Right cardiac atrium (tissue), 5 donors: ENCODE measurements at places on chromosomes 4 and X. TPM values are rescaled to one million over a fixed set of nuclear protein-coding genes. Genes with fewer than 3 reads are reported as not detected.

- no peak for DNase-seq
Observed at GRCh38 chrX:38293741-38294140, 33.6 kb downstream of the RPGR start.

DNA sequence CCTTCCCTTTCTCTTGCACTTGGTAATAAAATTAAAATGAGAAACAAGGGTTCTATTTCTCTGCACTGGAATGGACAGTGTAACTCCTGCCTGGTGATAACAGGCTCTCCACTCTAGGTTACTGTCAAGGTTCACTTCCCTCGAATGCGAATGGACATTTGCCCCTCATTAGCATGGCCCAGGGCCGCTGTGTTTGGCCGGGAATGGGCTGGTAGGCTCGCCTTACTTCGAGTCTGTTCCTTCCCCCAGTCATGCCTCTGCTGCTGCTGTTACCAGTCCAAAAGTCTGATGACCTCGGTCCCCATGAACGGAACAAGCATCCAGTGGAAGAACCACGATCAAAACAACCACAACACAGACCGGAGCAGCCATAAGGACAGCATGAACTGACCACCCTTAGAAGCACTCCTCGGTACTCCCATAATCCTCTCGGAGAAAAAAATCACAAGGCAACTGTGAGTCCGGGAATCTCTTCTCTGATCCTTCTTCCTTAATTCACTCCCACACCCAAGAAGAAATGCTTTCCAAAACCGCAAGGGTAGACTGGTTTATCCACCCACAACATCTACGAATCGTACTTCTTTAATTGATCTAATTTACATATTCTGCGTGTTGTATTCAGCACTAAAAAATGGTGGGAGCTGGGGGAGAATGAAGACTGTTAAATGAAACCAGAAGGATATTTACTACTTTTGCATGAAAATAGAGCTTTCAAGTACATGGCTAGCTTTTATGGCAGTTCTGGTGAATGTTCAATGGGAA is 61.5 kb downstream of the EDNRA start:
- DNase-seq: no peak

DNA sequence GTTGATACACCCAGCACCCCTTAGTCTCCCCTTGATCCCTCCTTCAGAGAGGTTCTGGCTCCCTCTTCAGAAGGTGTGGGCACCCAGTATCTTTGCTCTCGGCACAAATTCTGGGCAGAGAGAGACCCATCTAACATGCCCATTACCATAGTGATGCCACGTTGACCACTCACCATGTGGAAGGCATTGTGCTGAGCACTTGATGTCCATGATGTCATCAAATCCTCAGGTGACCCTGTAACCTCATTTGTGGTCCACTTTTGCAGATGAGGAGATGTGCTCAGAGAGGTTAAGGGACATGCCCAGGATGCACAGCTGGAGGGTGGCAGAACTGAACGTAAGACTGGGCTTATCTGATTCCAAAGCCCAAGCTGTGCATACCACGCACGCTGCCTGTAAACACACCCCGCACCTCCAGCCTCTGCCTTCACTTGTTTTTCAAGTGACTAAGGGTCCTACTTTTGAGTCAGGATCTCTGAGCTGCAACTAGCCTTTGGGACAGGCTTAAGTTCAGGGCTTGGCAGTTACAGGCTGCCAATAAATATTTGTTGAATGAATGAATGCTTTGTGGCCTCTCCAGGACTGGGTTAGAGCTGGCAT is 55.2 kb downstream of the HTRA3 start:
- DNase-seq: no peak

Gene HSFX4
- polyA plus RNA-seq: not detected

DNA sequence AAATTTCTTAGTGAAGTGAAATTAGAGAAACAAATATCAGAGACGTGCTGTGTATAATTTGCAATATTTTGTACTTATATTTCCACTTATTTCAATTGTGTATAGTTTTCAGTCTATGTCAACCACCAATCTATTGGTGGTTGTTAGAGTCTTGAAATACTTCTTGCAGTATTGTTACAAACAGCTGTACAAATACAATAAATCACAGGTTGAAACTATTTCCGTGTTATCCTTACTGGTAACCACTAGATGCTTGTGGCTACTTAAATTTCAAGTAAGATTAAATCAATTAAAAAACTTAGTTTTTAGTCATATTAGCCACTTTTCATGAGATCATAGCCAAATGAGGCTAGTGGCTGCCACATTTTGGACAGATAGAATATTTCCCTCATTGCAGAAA is 520.5 kb downstream of the GBA3 start:
- no peak for DNase-seq

Gene SERTM2
- polyA plus RNA-seq: not detected

GRCh38 chr4:75714704-75715103 is 9.7 kb upstream of the USO1 start:
- DNase-seq: no peak

GRCh38 chr4:4841156-4841555 is 18.3 kb upstream of the MSX1 start:
- DNase-seq: no peak

Gene RNF175
- 9.1 TPM for polyA plus RNA-seq

GRCh38 chr4:56252561-56253152 is 134.6 kb downstream of the AASDH start:
- no peak for DNase-seq

Gene USP11
- polyA plus RNA-seq: 28.3 TPM

Gene PUDP
- 11.6 TPM for polyA plus RNA-seq

DNA sequence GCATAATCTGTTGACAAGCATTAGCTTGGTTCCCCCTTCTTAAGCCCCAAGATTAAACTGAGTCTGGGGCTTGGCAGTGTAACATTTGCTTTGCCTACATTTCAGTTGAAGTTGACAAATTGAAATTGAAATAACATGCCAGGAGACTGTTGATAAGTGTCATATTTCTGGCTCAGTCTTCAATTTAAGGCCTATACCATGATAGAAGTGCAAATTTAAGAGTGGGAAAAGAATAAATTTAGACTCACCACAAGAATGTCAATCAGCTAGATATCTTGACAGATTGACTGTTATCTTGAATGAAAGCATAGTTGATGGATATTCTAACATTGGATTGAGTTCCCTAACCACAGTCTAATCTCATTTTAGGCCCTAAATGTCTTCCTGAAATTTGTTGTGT is 117.6 kb downstream of the MAGEB17 start:
- no peak for DNase-seq

Gene MUC7
- not detected for polyA plus RNA-seq

Gene PPP3CA
- polyA plus RNA-seq: 8.3 TPM

DNA sequence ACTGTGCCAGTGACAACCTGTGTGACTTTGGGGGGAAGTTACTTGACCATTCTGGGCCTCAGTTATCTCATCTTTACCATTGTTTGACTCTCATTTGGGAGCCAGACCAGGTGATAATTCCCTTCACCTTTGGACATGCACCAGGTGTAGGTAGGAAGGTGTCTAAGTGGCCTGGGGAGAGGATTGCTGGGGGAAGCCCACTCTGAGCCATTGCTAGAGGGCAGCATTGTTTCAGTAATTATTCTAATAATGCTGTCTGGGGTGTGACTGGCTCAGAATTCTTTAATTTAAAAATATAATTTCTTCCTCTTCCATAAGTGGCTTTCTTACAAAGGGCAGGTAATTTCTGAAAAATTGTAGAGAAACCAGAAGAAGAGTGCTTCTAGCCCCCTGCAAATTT is 104.3 kb downstream of the RTL9 start:
- no peak for DNase-seq

- no peak for DNase-seq
Observed at GRCh38 chrX:119686087-119686691, 6.8 kb downstream of the SEPTIN6 start.

Gene AFP
- not detected for polyA plus RNA-seq

- DNase-seq: no peak
Observed at GRCh38 chrX:65902011-65902410, 137.9 kb downstream of the VSIG4 start.

GRCh38 chr4:134089885-134090284 is 111.7 kb downstream of the PABPC4L start:
- no peak for DNase-seq

DNA sequence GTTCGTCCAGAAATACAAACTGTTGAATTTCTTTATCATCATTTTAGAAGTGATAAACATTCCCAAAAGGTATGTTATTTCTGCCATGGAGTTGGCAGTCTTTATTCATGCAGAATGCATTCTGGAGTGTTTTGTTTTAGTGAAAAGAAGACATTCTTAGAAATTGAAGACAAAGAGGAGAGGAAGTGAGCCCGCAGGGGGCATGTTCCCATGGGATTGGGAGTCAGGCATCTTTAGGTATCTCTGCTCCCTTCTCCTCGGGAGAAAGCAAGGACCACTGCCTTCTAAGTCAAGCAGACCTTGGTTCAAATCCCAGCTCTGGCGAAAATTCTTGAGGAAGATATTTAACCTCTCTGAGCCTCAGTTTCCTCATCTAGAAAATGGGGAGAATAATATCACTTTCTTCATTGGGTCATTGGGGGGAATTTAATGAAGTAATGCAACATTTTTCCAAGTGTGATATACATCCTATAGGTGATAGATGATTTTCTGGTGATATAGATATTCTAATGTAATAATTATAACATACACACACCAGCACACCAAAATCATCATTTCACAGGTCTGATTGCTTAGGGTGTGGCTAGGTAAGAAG is 26.5 kb upstream of the CHRNA9 start:
- no peak for DNase-seq

GRCh38 chrX:71617742-71618141 is 569 bp downstream of the CXCR3 start:
- DNase-seq: no peak

GRCh38 chr4:140351093-140352075 is 22.1 kb upstream of the SCOC start:
- peak; percentile 19 for DNase-seq

- DNase-seq: no peak
Observed at GRCh38 chrX:44305921-44306320, 37.6 kb downstream of the EFHC2 start.

DNA sequence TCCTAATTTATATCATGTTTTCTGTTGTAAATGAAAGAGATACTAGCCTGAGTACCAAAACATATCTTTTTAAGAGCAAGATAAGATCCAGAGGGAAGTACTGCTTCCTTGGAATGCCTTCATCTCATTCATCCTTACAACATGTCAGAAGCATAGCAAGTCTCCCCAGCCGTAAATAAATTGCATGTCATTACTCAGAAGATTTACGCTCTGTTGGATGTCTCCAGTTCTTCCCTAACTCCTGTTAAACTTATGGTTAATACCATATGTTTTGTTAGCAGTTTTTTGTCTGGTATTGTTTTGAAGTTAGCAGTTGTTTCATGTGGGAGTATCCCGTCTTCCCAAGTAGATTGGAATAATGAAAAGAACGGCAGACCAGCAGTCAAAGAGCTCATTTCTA is 7.5 kb upstream of the GPC3 start:
- DNase-seq: no peak

- DNase-seq: no peak
Observed at GRCh38 chr4:47367761-47368160, 95.7 kb downstream of the COMMD8 start.

DNA sequence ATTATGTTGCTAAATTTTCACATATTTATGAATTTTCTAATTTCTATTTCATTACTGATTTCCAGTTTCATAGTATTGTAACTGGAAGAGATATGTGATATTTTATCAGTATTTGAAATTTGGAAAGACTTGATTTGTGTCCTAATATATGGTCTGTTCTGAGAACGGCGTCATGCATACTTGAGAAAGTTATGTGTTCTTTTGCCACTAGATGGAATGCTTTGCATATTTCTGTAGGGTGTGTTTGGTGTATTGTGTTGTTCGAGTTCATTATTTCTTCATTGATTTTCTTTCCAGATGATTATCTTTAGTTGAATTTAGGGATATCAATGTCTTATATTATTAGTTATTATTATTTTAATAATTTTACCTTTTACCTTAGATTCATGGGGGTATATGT is 110.6 kb upstream of the ITM2A start:
- no peak for DNase-seq

DNA sequence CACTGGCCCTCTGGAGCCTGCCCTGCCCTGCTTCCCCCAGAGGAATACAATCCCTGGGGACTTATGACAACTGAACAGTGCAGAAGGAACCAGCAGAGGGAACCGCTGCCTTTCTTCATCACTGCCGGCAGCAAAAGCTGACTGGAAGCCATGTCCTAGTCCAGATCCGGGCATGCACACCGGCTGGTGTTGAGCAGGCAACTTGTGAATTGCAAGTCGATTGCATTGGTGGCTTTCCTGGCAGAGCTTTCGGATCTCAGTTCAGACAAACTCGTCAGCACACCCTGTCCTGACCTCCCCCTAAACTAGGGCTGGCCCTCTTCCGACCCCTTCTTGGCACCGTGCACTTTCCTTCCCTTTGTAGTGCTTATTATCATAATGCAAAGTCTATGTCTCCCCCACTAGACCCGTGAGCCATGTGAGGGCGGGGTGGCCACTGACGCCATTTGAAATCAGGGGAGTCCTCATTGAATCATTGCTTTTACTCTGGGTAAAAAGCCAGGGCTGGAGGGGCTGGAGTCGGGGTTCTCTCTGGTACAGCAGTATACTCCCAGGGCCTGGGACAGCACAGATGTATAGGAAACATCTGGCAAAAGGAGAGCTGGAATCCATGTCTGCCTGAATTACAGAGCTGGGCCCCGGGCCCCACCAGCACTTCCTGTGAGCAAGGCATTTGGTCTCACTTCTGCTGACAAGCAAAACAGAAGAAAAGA is 1.8 kb downstream of the ARHGAP4 start:
- DNase-seq: peak; percentile 72

DNA sequence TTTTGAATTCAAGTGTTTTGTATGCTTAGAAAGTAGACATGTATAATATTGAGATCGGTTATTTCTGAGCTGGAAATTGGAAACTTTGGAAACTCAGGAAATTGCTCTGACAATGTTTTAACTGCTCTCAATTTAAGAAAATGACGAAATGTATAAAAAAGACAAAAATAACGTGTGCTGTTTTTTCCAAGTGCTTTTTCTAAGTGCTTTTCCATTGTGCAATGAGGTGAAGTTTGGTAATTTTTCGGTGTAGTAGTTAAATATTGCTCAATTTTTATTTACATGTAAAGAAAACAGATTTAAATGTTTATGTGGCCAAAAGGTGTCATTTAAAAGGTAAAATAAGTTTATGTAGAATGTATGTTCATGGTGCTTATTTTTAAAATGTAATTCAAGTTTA is 39.4 kb upstream of the RHOH start:
- no peak for DNase-seq

GRCh38 chrX:82335772-82336171 is 1133.9 kb downstream of the SH3BGRL start:
- DNase-seq: no peak

DNA sequence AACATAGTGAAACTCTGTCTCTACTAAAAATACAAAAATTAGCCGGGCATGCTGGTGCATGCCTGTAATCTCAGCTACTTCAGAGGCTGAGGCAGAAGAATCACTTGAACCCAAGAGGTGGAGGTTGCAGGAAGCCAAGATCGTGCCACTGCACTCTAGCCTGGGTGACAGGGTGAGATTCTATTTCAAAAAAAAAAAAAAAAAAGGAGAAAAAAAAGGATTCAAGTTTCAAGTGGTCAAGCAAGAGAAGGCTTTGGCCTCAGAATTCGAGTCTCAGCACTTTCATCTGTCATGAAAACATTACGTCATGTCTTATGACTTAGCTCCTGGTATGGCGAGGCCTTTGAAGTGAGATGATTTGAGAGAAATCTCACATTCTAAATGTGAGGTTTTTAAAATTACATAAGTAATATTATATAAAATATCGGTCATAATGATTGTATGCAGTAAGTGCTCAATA is 21.2 kb upstream of the DHRSX start:
- no peak for DNase-seq

Gene SMPX
- 714 TPM for polyA plus RNA-seq
